Activated B cell treated with CpG ODN at 0.5 μM for 24 hours (primary cell): ENCODE measurements at places on chromosomes 16 and 17.

GRCh38 chr17:21286066-21286770, 1.7 kb downstream of the MAP2K3 start:
- H3K27ac ChIP-seq, result peak overlapping the region; percentile 96
- peak overlapping the region; percentile 95 for H3K4me3 ChIP-seq
- H3K4me1 ChIP-seq, result peaks cover 79% of the 10 kb centered on the region
- no peak for DNase-seq
- H3K27me3 ChIP-seq, result peaks cover 1% of the 10 kb centered on the region
- H3K36me3 ChIP-seq, result peaks cover 10% of the 10 kb centered on the region

DNA sequence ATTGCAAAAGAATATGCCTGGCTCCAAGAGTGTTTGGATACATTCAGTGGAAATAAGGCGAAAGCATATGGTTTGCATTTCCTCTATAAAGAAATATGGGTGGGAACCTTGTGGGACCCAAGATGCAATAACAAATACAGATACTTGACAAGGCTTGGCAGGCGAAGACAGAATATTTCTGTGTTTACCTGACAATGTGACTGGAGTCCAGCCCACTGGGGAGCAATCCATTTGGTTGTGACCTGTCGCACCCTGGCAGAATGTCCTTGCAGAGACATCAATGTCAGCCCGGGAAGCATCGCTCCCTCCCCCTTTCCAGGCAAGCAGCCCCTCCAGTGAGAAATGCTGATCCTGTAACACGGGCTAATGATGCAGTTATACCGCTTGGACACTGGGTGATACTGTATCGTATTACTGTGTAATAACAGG, 296.6 kb downstream of the MAF start:
- H3K4me3 ChIP-seq, result no peak overlapping the region
- no peaks in the 10 kb centered on the region for H3K36me3 ChIP-seq
- no peak for DNase-seq
- no peaks in the 10 kb centered on the region for H3K4me1 ChIP-seq

GRCh38 chr17:73151916-73152632, 12.7 kb upstream of the SSTR2 start:
- H3K4me3 ChIP-seq, result peak overlapping the region; percentile 25
- H3K27me3 ChIP-seq, result peaks cover 16% of the 10 kb centered on the region
- H3K4me1 ChIP-seq, result peaks cover 26% of the 10 kb centered on the region
- peak overlapping the region; percentile 56 for H3K27ac ChIP-seq
- no peak for DNase-seq
- H3K36me3 ChIP-seq, result no peaks in the 10 kb centered on the region

GRCh38 chr16:88870608-88871348, 4.3 kb upstream of the PABPN1L start:
- H3K27ac ChIP-seq, result no peak overlapping the region
- peaks cover 15% of the 10 kb centered on the region for H3K36me3 ChIP-seq
- H3K4me3 ChIP-seq, result peak overlapping the region; percentile 52
- no peak for DNase-seq

DNA sequence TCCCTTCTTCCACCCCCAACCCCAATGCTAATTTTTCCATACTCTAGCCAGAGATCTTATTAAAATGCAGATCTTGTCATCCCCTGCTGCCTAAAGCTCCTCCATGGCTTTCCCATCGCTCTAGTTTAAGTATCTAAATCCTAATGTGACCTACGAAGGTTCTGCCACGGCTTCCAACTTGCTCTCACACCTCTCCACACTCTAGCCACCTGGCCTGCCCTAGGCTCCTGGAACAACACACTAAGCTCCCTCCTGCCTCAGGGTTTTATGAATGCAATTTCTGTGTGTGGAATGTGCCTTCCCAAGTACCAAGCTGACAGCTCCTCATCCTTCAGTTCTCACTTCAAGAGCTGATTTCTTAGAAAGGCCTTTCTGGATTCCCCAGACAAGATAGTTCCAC, 16.6 kb downstream of the NXPH3 start:
- H3K4me1 ChIP-seq, result no peaks in the 10 kb centered on the region
- no peak overlapping the region for H3K4me3 ChIP-seq
- no peak for DNase-seq
- H3K36me3 ChIP-seq, result peaks cover 35% of the 10 kb centered on the region

DNA sequence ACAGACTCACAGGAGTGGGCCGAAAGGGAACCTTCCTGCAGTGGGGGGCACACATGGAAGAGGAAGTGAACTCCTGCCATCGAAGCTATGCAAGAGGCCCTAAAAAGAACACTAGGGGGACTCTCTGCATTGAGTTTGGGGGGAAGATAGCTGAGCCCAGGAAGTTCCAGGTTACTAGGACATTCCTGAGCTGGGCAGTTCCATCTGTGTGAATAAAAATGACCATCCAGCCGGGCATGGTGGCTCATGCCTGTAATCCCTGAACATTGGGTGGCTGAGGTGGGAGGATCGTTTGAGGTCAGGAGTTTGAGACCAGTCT, 211.8 kb downstream of the ZNF423 start:
- H3K4me1 ChIP-seq, result peaks cover 3% of the 10 kb centered on the region
- H3K4me3 ChIP-seq, result no peak overlapping the region
- no peak overlapping the region for H3K27ac ChIP-seq
- DNase-seq, result no peak

DNA sequence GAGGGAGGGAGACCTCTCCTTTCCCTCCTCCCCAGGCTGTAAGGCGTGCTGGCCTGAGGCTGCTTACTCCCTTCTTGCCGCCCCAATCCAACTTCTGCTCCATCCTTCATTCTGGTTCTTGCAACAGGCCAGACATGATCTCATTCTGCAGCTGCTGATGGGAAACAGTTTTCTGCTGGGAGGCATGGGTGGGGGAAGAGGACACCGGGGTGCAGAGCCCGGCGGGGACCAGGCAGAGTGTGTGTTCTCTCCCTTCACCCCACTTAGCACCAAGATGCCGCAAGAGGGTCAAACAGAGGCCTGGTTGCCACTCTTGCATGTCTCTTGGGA, 1.4 kb downstream of the SARM1 start:
- no peaks in the 10 kb centered on the region for H3K27me3 ChIP-seq
- DNase-seq, result no peak
- peaks cover 3% of the 10 kb centered on the region for H3K36me3 ChIP-seq
- H3K4me1 ChIP-seq, result peaks cover 23% of the 10 kb centered on the region

DNA sequence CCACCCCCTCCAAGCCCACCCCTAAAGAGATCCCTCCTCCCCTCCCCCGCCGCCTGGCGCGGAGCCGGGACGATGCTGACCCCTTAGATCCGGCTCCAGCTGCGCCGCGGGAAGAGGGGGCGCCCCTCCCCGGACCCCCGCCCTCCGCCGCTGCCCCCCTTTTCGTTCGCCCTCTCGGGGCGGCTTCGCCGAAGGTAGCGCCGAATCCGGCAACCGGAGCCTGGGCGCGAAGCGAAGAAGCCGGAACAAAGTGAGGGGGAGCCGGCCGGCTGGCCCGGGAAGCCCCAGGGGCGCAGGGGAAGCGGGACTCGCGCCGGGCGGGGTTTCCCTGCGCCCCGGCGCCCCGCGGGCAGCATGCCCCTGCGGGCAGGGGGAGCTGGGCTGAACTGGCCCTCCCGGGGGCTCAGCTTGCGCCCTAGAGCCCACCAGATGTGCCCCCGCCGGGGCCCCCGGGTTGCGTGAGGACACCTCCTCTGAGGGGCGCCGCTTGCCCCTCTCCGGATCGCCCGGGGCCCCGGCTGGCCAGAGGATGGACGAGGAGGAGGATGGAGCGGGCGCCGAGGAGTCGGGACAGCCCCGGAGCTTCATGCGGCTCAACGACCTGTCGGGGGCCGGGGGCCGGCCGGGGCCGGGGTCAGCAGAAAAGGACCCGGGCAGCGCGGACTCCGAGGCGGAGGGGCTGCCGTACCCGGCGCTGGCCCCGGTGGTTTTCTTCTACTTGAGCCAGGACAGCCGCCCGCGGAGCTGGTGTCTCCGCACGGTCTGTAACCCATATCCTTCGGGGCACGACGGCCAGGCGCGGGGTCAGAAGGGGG, 623 bp downstream of the CACNA1G start:
- peak overlapping the region; percentile 32 for H3K4me3 ChIP-seq
- peaks cover 33% of the 10 kb centered on the region for H3K4me1 ChIP-seq
- no peak for DNase-seq
- H3K27ac ChIP-seq, result no peak overlapping the region

DNA sequence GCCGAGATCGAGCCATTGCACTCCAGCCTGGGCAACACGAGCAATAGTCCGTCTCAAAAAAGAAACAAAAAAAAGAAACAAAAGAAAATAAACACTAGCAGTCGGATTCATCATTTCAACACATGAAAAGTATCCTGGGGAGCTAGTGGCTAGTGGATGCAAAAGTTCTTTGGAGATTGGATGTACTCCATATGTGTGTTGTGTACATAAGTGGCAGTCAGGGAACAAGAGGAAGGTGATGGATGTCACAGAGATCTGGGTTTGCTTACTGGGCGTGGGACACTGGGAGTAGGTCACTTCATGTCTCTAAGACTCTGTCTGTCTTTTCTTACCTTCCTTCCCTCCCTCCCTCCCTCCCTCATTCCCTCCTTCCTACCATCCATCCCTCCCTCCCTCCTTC, 35.4 kb downstream of the MRC2 start:
- no peaks in the 10 kb centered on the region for H3K4me1 ChIP-seq
- no peak overlapping the region for H3K27ac ChIP-seq
- H3K4me3 ChIP-seq, result no peak overlapping the region
- DNase-seq, result no peak
- no peaks in the 10 kb centered on the region for H3K36me3 ChIP-seq
- no peaks in the 10 kb centered on the region for H3K27me3 ChIP-seq

GRCh38 chr17:13864521-13864920, 204.8 kb upstream of the COX10 start:
- no peak for DNase-seq
- no peak overlapping the region for H3K27ac ChIP-seq
- peaks cover 27% of the 10 kb centered on the region for H3K4me1 ChIP-seq
- peaks cover 4% of the 10 kb centered on the region for H3K36me3 ChIP-seq
- H3K27me3 ChIP-seq, result no peaks in the 10 kb centered on the region

DNA sequence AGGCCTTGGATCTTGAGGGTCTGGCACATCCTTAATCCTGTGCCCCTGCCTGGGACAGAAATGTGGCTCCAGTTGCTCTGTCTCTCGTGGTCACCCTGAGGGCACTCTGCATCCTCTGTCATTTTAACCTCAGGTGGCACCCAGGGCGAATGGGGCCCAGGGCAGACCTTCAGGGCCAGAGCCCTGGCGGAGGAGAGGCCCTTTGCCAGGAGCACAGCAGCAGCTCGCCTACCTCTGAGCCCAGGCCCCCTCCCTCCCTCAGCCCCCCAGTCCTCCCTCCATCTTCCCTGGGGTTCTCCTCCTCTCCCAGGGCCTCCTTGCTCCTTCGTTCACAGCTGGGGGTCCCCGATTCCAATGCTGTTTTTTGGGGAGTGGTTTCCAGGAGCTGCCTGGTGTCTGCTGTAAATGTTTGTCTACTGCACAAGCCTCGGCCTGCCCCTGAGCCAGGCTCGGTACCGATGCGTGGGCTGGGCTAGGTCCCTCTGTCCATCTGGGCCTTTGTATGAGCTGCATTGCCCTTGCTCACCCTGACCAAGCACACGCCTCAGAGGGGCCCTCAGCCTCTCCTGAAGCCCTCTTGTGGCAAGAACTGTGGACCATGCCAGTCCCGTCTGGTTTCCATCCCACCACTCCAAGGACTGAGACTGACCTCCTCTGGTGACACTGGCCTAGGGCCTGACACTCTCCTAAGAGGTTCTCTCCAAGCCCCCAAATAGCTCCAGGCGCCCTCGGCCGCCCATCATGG, 4.0 kb upstream of the ADGRG3 start:
- no peaks in the 10 kb centered on the region for H3K36me3 ChIP-seq
- DNase-seq, result no peak
- H3K4me1 ChIP-seq, result no peaks in the 10 kb centered on the region
- H3K4me3 ChIP-seq, result no peak overlapping the region
- H3K27ac ChIP-seq, result no peak overlapping the region

- peaks cover 2% of the 10 kb centered on the region for H3K36me3 ChIP-seq
- H3K4me3 ChIP-seq, result no peak overlapping the region
- DNase-seq, result no peak
- no peak overlapping the region for H3K27ac ChIP-seq
- H3K27me3 ChIP-seq, result no peaks in the 10 kb centered on the region
Observed at GRCh38 chr17:67615736-67616135, 102.0 kb upstream of the NOL11 start.

- H3K27me3 ChIP-seq, result no peaks in the 10 kb centered on the region
- no peak for DNase-seq
- H3K27ac ChIP-seq, result no peak overlapping the region
Observed at GRCh38 chr17:28573966-28574480, 2.7 kb downstream of the ALDOC start.

- H3K4me3 ChIP-seq, result no peak overlapping the region
- H3K36me3 ChIP-seq, result no peaks in the 10 kb centered on the region
- no peak for DNase-seq
Observed at GRCh38 chr17:39131616-39132015, 19.8 kb downstream of the PLXDC1 start.

DNA sequence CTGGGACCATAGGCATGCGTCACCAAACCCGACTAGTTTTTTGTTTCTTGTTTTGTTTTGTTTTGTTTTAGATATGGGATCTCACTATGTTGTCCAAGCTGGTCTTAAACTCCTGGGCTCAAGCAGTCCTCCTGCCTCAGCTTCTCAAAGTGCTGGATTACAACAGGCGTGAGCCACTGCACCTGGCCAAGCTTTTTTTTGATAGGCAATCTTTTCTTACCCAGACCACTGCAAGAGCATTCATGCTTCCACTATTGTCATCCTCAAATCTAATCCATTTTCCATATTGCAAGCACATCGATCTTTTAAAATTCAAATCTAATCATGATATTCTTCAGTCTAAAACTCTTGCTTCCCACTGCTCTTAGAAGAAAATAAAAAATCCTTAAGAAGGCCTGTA, 10.3 kb upstream of the NACA2 start:
- DNase-seq, result no peak
- H3K4me1 ChIP-seq, result no peaks in the 10 kb centered on the region
- H3K27ac ChIP-seq, result no peak overlapping the region
- no peak overlapping the region for H3K4me3 ChIP-seq

DNA sequence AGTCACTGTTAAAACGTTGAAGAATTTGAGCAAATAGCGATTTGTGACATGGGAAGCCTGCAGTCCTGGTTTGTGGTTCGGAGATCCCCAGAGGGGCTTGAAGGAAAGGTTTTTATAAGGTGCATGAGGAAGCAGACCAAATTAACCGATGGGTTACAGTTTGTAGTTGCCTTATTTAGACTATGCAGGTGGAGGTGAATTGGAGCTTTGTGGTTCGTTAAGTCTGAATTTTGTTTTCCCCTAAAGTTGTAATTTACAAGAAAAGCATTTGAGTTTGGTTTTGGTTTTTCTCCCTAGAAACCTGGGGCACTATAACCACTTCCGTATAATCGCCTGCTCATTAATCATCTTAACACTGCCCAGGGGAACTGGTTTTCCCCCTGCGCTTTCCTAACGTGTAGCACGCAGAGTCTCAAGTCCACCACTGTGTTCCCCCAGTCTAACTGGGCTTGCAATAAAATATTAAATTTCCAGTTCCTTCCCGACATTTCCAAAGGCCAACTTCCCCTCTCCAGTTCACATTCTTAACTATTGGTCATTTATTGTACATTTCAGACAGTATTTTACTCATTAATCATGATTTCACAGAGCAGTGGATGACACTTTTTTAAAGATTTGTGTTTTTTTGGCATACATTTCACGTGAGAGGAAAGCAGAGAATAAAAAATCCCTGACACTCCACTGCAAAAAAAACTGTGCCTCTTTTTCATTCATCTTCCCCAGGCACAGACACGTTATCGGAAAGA, 932 bp downstream of the ZNF267 start:
- peaks cover 52% of the 10 kb centered on the region for H3K36me3 ChIP-seq
- peaks cover 83% of the 10 kb centered on the region for H3K4me1 ChIP-seq
- DNase-seq, result peak; percentile 43
- peak overlapping the region; percentile 83 for H3K4me3 ChIP-seq
- H3K27me3 ChIP-seq, result no peaks in the 10 kb centered on the region
